ENCODE measurements at places on chromosomes 1 and 21. TPM values are rescaled to one million over a fixed set of nuclear protein-coding genes. Genes with fewer than 3 reads are reported as not detected.

LRRC3 gene
- total RNA-seq: 5.8 TPM

DNA sequence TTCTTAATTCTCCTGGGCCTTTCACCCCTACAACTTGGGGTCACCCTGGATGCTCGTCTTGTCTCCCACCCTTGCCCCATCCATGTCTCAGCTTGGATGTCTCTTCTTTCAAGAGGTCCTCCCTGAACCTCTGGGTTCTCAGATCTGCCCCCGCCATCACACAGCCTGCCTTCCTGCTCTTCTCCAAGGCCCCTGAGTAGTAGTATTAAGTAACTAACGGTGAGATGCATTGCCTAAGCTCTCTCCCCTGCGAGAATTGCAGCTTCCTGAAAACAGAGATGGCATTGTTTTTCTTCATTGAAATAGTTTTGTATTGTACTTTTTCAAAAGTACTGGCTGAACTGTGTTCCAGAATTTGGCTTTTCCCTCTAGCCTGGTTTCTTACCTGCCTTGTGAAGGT lies 16.0 kb downstream of the MIIP start:
- no peak for DNase-seq
- no peak overlapping the region for H3K27ac ChIP-seq
- H3K36me3 ChIP-seq: no peaks in the 10 kb centered on the region
- H3K4me1 ChIP-seq: peaks cover 12% of the 10 kb centered on the region
- peaks cover 1% of the 10 kb centered on the region for H3K27me3 ChIP-seq

GPR25 gene
- total RNA-seq: not detected

RAVER2 gene
- 4.4 TPM for total RNA-seq

GRCh38 chr1:54304518-54304917 lies 101.7 kb downstream of the SSBP3 start:
- peaks cover 46% of the 10 kb centered on the region for H3K27me3 ChIP-seq
- H3K4me3 ChIP-seq: peak overlapping the region; percentile 52
- H3K4me1 ChIP-seq: peaks cover 90% of the 10 kb centered on the region
- DNase-seq: no peak
- H3K27ac ChIP-seq: peak overlapping the region; percentile 93
- no peaks in the 10 kb centered on the region for H3K36me3 ChIP-seq

DNA sequence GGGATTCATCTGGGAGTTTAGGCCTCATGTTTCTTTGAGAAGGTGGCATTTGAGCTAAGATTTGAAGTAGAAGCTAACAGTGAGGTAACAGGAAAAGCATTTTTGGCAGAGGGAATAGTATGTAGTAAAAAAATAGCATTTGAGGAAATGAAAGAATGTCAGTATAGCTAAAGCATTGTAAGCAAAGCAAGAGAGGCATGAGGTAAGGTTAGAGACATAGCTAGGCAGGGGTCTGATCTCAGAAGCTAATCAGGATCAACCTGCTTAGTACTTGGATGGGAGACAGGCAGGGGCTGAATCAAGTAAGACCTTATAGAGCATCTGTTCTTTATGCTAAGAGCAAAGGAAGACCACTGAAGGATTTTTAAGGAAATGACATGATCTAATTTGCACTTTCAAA lies 4.0 kb downstream of the POLR3C start:
- DNase-seq: no peak
- H3K4me3 ChIP-seq: no peak overlapping the region
- H3K27me3 ChIP-seq: peaks cover 2% of the 10 kb centered on the region
- H3K27ac ChIP-seq: no peak overlapping the region

GRCh38 chr1:57959531-57960241 lies 535.8 kb upstream of the DAB1 start:
- H3K36me3 ChIP-seq: no peaks in the 10 kb centered on the region
- H3K27ac ChIP-seq: no peak overlapping the region
- peaks cover 7% of the 10 kb centered on the region for H3K4me1 ChIP-seq

ERICH3 gene
- 1.9 TPM for total RNA-seq

DNA sequence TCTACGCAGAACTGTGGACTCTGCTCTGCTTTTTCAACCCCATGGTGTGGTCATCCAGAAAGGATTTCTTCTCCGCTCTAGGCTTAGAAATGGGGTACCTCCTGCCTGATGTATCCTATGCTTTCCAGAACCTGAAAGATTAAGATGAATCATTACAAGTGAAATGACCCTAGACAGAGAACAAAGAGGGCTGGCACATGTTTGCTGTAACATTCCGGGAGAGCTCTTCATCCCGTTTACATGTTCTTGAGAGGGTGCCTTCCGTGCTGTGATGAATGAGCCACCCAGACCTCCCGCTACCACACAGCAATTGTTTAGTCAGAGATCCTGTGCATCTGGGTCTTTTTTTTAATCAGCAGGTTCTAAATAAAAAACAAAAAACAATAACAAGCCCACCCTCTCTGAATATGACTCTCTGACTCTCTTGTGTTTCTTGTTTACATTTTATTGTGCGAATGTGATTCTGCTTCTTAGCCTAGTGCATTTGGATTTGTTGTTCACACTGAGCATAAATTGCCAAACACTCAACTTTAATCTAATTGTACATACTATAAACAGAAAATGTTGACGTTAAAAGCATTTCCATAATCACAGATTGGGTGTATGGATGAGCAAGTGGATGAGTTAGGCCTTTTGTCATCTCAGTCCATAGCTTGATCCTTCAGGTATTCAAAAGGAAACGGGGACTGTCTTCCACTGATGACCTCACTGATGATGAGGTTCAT lies 87.1 kb downstream of the GPR88 start:
- no peaks in the 10 kb centered on the region for H3K27me3 ChIP-seq
- no peak overlapping the region for H3K27ac ChIP-seq
- no peaks in the 10 kb centered on the region for H3K4me1 ChIP-seq
- no peaks in the 10 kb centered on the region for H3K36me3 ChIP-seq

All from glutamatergic neuron (in vitro differentiated cells).